Immature natural killer cell (primary cell): ENCODE measurements at places on chromosomes 7 and 10. TPM values are rescaled to one million over a fixed set of nuclear protein-coding genes. Genes with fewer than 3 reads are reported as not detected.

GRCh38 chr10:88232029-88232895 is 350.9 kb downstream of the RNLS start:
- no peaks in the 10 kb centered on the region for H3K36me3 ChIP-seq
- DNase-seq: no peak
- H3K4me1 ChIP-seq: no peaks in the 10 kb centered on the region
- H3K27ac ChIP-seq: no peak overlapping the region
- no peak overlapping the region for H3K4me3 ChIP-seq

DNA sequence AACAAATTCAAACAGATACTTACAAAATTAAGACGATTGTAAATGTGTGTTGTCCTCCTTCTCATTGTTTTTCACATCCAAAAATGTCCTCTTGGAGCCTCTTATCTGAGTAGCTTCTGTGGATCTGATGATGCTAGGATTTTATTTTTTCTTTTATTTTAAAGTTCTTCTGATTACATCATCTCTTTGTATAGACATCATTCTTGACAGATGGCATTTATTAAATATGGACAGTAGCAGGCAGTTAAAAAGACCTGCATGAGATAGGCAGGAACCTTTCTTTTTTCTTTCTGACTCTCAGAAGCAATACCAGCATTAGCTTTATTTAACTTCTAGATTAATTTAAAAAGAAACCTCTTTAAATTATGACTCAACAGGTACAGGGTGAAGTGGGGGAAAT is at the start of gene RPA3:
TSS of gene RPA3 (minus strand) at position 116 of the 400 bp plus-strand sequence. CDS start 78,189 bp downstream, outside the sequence.
- DNase-seq: no peak
- no peaks in the 10 kb centered on the region for H3K27me3 ChIP-seq
- H3K27ac ChIP-seq: no peak within 1 kb of the TSS
- no peak within 1 kb of the TSS for H3K4me3 ChIP-seq

- peaks cover 12% of the 10 kb centered on the region for H3K27me3 ChIP-seq
- no peak overlapping the region for H3K4me3 ChIP-seq
- H3K36me3 ChIP-seq: no peaks in the 10 kb centered on the region
- DNase-seq: peak; percentile 63
Measured at GRCh38 chr10:132574288-132574687, 36.7 kb downstream of the INPP5A start.

DNA sequence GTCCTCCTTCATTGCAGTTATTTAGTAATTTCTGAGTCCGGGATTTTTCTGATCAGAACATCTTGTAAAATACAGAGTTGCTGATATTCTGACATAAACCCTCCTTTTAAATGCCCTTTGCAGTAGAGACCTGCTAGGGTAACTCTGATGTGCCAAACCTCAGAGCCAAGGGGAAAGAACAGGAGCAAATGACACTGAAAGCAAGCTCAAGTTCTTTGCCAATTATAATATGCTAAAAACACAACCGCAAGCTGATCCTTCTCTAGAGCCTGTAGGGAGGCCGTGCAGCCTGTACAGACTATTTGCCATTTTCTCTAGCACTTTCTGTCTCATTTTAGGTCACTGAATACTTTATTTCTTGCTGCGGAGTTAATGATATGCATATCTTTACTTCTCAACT is 240.4 kb downstream of the CAMK1D start:
- no peak for DNase-seq
- peaks cover 2% of the 10 kb centered on the region for H3K27me3 ChIP-seq
- no peak overlapping the region for H3K4me3 ChIP-seq
- peaks cover 10% of the 10 kb centered on the region for H3K36me3 ChIP-seq
- no peak overlapping the region for H3K27ac ChIP-seq
- H3K4me1 ChIP-seq: peaks cover 64% of the 10 kb centered on the region

- peaks cover 9% of the 10 kb centered on the region for H3K27me3 ChIP-seq
- H3K4me1 ChIP-seq: no peaks in the 10 kb centered on the region
- H3K27ac ChIP-seq: no peak overlapping the region
- H3K36me3 ChIP-seq: no peaks in the 10 kb centered on the region
Measured at GRCh38 chr10:71093531-71093930, 118.8 kb upstream of the UNC5B start.

GRCh38 chr10:129156406-129156805 is 310.6 kb upstream of the MGMT start:
- H3K36me3 ChIP-seq: no peaks in the 10 kb centered on the region
- no peaks in the 10 kb centered on the region for H3K4me1 ChIP-seq
- H3K27me3 ChIP-seq: peaks cover 9% of the 10 kb centered on the region
- no peak overlapping the region for H3K4me3 ChIP-seq
- H3K27ac ChIP-seq: no peak overlapping the region
- DNase-seq: no peak

DNA sequence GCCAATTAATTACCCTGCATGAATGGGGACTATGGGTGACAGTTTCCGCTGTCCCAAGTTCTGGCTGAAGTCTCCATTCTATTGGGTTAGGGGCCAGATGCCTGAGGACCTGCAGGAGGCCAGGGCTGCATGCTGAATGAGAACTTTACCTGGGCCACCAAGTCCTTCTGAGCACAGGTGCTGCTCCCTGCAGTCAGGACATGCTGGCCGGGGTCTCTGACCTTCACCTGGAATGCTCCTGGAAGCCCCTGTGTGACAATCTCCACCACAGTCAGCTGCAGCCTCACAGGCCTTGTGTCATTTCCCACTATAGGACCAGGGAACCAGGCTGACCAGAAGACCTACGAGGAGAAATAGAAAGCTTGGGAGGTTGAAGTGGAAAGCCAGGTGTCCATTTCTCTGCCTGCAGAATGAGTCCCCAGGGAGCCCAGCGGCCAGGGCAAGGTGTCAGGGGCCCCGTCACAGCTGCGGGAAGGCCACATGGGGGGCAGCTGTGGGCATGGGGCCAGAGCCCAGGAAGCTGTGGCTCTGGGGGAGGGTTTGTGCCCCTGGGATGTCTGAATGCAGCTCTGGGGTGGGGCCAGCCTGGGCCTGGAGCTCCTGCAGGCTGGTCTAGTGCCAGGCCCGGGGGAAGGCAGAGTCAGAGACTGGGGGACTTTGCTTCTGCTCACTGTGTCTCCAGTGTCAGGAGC is 5.6 kb upstream of the GIMAP8 start:
- no peak for DNase-seq
- peaks cover 12% of the 10 kb centered on the region for H3K36me3 ChIP-seq
- H3K27me3 ChIP-seq: peaks cover 5% of the 10 kb centered on the region

DNA sequence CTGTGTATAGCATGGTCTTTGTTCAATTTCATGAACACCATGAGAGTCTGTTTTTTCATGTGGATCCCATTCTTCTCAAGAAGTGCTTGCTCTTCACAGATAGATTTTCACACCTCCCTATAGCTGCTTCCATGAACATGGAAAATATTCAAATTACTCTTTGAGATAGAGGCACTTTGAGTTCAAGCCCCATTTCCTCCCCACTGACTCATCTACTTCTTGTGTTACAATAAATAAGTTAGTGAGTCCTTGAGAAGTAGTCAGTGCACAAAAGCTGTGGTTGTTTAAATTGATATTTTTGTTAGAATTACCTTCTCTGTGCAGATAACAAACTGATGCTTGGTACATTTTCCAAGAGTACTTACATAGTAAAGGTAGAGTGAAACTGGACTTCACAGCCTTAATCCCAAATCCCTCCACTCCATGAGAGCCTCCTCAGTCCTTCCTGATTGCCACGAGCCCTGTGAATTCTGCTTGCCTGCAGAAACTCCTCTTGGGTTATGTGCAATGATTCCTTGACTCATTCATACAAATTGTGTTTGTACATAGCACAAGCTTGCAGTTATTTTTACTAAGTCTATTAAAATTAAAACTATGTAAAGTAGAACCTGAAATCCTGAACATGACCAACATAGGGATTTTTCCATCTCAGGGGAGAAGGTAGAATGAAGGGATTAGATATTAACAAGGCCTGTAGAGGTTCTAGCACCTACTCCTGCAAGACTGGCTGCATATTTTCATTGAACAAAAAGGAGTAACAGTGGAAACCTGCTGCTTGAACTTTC is 496.2 kb downstream of the TNS3 start:
- no peak overlapping the region for H3K27ac ChIP-seq
- no peak overlapping the region for H3K4me3 ChIP-seq
- DNase-seq: no peak
- H3K4me1 ChIP-seq: no peaks in the 10 kb centered on the region
- peaks cover 8% of the 10 kb centered on the region for H3K27me3 ChIP-seq

DNA sequence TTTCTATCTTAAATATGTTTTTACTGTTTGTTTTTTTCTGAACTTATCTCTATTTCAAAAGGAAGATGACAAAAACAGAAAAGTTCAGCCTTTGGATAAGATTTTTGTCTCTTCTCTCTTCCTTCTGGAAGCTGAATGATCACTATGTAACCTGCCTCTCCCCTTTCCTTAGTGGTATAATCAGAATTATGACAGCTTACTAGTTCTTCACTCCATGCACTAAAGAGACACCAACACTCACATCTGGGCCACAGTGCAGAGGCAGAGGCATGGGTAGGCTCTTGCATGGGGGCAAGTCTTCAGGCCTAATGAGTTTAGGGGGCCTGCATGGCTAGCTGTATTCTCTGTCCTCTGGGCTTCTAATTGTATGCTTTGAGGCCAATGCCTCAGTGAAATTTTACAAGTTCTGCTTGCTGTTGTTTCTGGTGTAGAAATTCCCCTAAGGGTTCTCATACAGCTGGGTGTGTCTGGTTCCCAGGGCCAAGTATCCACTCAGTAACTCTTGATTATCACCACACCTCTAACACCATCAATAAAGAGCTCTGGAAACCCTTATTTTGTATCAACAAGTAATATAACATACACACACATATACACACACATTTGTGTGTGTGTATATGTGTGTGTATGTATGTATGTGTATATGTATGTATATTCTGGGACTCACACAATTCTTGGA is 96.8 kb upstream of the POM121L12 start:
- no peak overlapping the region for H3K4me3 ChIP-seq
- DNase-seq: no peak
- no peaks in the 10 kb centered on the region for H3K4me1 ChIP-seq

DNA sequence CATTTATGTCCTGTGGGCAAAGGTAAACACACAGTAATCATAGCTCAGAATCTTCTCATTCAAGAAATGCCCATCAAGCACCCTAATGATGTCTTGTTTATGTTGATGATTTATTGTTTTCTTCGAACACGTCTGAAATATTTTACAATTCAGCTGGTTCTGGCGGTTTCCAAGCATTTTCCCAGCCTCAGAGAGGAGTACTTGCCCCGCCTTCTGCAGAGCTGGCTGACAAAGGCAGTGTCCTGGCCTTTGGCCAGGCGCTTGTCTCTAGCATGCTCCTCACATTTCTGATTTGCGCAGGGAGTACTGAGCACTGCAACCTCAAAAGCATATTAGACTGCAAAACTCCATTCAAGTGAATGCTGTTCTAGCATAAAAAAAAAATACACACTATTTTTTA is 314.2 kb upstream of the GNAI1 start:
- no peak overlapping the region for H3K4me3 ChIP-seq
- H3K36me3 ChIP-seq: no peaks in the 10 kb centered on the region
- no peaks in the 10 kb centered on the region for H3K27me3 ChIP-seq
- H3K4me1 ChIP-seq: no peaks in the 10 kb centered on the region

GRCh38 chr10:3548076-3548475 is 236.9 kb downstream of the KLF6 start:
- H3K36me3 ChIP-seq: no peaks in the 10 kb centered on the region
- no peaks in the 10 kb centered on the region for H3K4me1 ChIP-seq
- peaks cover 5% of the 10 kb centered on the region for H3K27me3 ChIP-seq
- DNase-seq: no peak
- H3K27ac ChIP-seq: no peak overlapping the region
- H3K4me3 ChIP-seq: no peak overlapping the region

DNA sequence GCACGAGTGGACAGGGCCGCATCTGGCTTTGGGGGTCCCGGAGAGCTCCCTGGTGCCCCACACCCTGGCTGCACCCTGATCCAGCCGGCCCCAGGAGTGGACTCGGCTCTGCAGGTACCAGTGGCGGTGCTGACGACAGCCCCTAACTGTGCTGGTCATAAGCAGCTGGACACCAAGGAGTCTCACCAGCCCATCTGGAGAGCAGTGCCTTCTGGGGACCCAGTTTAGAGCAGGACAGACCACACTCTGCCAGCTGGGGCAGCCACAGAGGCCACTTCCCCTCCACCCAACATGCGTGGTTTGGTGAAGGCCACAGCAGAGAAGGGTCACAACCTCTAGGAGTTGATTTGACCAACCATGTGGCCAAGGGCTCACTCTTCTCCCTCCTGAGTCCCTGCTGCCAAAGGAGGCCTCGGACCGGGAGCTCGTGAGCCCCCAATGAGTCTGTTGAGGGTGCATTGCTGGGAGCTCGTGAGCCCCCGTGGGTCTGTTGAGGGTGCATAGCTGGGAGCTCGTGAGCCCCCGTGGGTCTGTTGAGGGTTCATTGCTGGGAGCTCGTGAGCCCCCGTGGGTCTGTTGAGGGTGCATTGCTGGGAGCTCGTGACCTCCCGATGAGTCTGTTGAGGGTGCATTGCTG is 16.0 kb upstream of the INPP5A start:
- no peak overlapping the region for H3K4me3 ChIP-seq
- H3K36me3 ChIP-seq: no peaks in the 10 kb centered on the region
- H3K27ac ChIP-seq: no peak overlapping the region
- H3K4me1 ChIP-seq: no peaks in the 10 kb centered on the region

DNA sequence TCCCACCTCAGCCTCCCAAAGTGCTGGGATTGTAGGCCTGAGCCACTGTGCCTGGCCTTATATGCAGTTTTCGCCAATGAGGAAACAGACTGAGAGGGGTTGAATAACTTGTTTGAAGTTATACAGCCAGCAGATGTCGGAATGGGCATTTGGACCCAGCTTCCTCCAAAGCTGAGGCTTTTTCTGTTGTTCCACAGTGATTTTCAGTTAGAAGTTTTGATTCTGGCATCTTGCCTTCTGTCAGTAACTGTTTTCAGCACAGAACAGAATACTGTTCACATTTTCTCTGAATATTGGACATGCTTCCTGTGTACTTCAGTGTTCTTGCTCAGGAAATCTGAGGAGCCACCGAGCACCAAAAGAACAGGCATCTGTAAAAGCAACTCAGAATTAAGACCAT is 287.2 kb downstream of the CAMK1D start:
- DNase-seq: no peak
- H3K36me3 ChIP-seq: no peaks in the 10 kb centered on the region
- no peak overlapping the region for H3K27ac ChIP-seq
- H3K27me3 ChIP-seq: peaks cover 2% of the 10 kb centered on the region
- H3K4me3 ChIP-seq: no peak overlapping the region

DNA sequence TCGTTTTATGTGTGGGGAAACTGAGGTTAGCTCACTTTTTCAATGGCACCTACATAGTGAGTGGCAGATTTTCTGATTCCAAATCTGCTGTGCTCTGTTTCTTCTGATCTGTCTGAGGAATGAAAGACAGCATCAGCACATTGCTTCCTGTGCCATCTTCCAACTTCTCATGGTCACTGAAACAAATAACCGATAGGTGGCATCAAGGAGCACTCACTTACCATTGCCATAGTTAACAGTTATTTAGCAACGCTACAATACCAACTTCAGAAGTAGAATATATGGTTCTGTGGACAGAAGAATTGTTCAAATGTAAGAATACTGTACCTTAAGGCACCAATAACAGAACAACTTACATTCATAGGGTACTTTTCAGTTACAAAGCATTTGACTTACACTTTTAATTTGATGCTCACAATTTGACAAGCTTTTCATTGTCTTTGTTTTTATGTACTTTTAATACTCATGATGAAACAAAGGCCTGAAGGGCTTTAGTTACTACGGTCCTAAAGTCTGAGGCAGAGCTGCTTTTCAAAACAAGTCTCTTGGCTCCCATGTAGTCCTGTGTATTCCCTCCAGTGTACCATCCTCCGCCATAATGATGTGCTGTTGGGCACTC is 228.9 kb upstream of the TCF7L2 start:
- H3K36me3 ChIP-seq: no peaks in the 10 kb centered on the region
- H3K4me3 ChIP-seq: no peak overlapping the region
- H3K4me1 ChIP-seq: no peaks in the 10 kb centered on the region
- peak; percentile 12 for DNase-seq
- no peak overlapping the region for H3K27ac ChIP-seq

Gene SUN1
- 19.8 TPM for polyA plus RNA-seq

Gene KCNK18
- not detected for polyA plus RNA-seq

Gene CPEB3
- not detected for polyA plus RNA-seq

Gene GSTO2
- polyA plus RNA-seq: 0.16 TPM
